Foreskin keratinocyte (primary cell): ENCODE measurements at places on chromosomes 2 and 18. TPM values are rescaled to one million over a fixed set of nuclear protein-coding genes. Genes with fewer than 3 reads are reported as not detected.

SMARCAL1 gene
- 18.5 and 20.4 TPM in 2 replicates for total RNA-seq

CPO gene
- not detected in 2 replicates for total RNA-seq

KLF7 gene
- total RNA-seq, result 32.3 and 40.6 TPM in 2 replicates

CRYGC gene
- total RNA-seq, result not detected in 2 replicates

MPP4 gene
- 0.88 and 1.3 TPM in 2 replicates for total RNA-seq

GPR155 gene
- total RNA-seq, result 2.8 and 3.6 TPM in 2 replicates

ASXL3 gene
- not detected in 2 replicates for total RNA-seq

GKN2 gene
- not detected in 2 replicates for total RNA-seq

PTPRN gene
- not detected in 2 replicates for total RNA-seq
